ENCODE measurements at places on chromosomes 5 and 9. TPM values are rescaled to one million over a fixed set of nuclear protein-coding genes. Genes with fewer than 3 reads are reported as not detected.

GPR21 gene
- 0.65 TPM for total RNA-seq

DNA sequence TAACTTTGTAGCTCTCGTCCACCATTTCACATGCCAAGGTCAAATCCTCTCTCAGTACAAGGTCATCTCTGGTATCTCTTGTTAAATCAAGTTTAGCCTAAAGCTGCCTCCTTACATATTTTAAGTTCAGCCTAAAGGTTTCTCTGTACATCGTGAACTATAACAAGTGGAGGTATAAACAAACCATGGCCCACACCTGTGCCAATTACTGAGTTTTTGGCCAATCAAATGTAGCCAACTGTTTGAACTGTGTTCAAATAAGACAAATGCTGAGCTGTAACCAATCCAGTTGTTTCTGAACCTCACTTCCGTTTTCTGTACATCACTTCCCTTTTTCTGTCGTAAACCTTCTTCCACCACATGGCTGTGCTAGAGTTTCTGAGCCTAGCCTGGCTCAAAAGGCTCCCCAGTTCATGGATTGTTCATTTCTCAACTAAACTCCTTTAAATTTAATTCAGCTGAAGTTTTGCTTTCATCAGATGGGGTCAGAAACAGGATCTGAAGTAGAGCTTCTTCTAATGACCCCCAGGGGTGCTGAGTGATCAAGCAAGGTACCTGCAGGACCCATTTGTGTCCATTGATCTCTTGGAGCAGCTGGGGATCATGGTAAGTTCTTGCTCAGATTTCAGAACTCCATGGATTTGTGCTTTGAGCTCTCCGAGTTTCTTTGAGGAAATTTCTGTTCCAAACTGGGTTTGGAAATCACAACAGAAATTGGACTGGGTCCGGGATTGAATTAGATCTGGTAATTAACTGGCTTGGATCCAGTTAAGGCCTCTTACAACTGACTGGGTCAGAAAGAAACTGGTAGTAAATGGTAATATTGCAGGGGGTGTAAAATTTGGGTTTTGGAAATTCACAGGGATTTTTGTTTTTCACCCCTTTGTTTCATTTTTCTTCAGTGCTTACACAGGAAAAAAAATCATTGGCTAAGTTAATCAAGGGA, 11.0 kb upstream of the NANS start:
- peaks cover 17% of the 10 kb centered on the region for H3K4me1 ChIP-seq
- no peaks in the 10 kb centered on the region for H3K36me3 ChIP-seq
- H3K4me3 ChIP-seq: no peak overlapping the region
- no peak overlapping the region for H3K27ac ChIP-seq

TMEM252 gene
- total RNA-seq: not detected

- DNase-seq: peak; percentile 66
Measured at GRCh38 chr5:170302653-170303501, 5.3 kb upstream of the LCP2 start.

- no peak overlapping the region for H3K27ac ChIP-seq
- H3K4me1 ChIP-seq: no peaks in the 10 kb centered on the region
- no peaks in the 10 kb centered on the region for H3K27me3 ChIP-seq
- no peaks in the 10 kb centered on the region for H3K36me3 ChIP-seq
- DNase-seq: no peak
- H3K4me3 ChIP-seq: no peak overlapping the region
Measured at GRCh38 chr5:120152931-120153330, 311.2 kb upstream of the PRR16 start.

DNA sequence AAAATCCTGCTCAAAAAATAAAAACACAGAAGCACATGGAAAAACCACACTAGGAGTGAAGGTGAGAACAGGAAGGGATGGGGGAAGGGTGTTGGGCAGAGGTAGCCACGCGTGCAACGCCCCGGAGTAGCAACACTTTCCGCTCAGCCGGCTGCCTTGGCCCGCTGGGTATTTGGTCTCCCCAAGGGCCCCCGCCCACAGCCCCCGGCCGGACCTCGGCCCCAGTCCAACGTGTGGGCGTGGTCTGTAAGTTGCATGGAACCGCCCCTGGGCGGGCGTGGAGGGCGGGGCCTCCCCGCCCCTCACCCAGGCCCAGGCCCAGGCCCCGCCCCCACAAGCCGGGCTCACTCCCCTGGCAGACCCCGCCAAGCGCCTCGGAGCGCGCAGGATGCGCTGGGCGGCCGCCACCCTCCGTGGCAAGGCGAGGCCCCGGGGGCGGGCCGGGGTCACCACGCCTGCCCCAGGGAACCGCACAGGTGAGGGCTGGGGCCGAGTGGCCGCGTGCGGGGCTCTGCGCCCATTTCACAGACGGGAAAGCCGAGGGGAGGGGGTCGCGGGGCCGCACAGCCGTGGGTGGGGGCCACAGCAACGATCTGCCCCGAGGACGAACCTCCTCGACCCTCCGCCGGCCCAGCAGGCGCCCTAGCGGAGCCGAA, at the start of gene SUSD3:
Gene SUSD3 (plus strand): TSS at position 347 of the 656 bp plus-strand sequence. CDS start 42 bp downstream, at position 389.
- peak within 1 kb of the TSS; percentile 58 for H3K4me3 ChIP-seq
- H3K36me3 ChIP-seq: no peaks in the 10 kb centered on the region
- H3K27me3 ChIP-seq: peaks cover 5% of the 10 kb centered on the region
- H3K27ac ChIP-seq: no peak within 1 kb of the TSS
- peaks cover 7% of the 10 kb centered on the region for H3K4me1 ChIP-seq

Measured in heart right ventricle (tissue), 16 donors.